ENCODE measurements at places on chromosomes 13 and 19.
A peak's percentile ranks its signal among the peaks of the same experiment; 100 is the strongest.

- DNase-seq = no peak
These were observed 320.8 kb downstream of the ZNF536 start for GRCh38 chr19:30692879-30693503.

GRCh38 chr13:25166306-25166705 lies 5.8 kb downstream of the AMER2 start:
- DNase-seq = no peak

GRCh38 chr19:41112728-41113290 lies 1.4 kb upstream of the CYP2F1 start:
- DNase-seq = no peak

DNA sequence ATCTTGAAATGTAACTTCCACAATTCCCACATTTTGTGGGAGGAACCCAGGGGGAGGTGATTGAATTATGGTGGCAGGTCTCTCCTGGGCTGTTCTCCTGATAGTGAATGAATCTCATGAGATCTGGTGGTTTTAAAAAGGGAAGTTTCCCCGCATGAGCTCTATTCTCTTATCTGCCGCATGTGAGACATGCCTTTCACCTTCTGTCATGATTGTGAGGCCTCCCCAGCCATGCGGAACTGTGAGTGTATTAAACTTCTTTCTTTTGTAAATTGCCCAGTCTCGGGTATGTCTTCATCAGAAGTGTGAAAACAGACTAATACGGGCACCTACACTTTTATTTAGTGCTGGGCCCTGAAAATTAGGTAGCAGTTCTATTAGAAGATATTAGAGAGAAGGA lies 45.8 kb downstream of the TNFSF13B start:
- no peak for DNase-seq

DNA sequence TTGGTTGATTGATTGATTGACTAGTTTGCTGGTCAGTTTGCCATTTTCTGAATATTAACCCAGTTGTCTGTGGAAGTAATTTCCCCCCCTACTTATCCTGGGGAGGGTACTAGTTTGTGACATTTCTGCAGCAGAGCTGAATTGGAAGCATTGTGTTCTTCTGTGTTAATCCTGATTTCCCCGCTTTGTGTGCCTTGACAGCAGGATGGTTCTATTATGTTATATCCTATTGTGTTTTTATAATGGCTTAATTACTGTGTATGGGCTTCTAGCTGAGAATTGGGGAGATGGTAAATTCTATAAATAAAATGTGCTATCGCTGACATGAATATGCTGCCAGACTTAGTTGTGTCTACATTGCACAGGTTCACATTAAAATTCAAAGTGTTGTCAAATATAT lies 499.7 kb downstream of the COG6 start:
- DNase-seq = no peak

DNA sequence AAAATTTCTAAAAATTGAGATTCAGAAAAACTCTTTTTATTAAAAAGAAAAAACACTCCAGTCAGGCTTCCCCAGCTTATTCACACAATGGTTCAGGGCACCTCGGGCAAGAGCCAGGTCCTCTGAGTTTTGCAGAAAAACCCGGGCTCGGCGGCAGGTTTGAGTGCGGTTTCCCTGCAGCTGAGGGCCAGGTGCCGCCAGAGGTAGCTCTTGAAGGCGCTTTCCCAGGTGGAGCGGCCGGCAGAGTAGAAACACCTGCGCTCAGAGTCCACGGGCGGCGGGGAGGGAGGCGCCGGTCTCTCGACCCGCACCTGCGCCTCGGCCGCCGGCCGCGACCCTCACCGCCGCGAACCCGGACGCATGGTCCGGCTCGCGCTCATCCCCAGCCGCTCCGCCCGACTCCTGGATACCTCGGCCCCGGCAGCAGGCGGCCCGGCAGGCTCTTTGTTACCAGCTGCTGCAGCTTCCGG lies 444 bp downstream of the PROSER1 start:
- DNase-seq = no peak

DNA sequence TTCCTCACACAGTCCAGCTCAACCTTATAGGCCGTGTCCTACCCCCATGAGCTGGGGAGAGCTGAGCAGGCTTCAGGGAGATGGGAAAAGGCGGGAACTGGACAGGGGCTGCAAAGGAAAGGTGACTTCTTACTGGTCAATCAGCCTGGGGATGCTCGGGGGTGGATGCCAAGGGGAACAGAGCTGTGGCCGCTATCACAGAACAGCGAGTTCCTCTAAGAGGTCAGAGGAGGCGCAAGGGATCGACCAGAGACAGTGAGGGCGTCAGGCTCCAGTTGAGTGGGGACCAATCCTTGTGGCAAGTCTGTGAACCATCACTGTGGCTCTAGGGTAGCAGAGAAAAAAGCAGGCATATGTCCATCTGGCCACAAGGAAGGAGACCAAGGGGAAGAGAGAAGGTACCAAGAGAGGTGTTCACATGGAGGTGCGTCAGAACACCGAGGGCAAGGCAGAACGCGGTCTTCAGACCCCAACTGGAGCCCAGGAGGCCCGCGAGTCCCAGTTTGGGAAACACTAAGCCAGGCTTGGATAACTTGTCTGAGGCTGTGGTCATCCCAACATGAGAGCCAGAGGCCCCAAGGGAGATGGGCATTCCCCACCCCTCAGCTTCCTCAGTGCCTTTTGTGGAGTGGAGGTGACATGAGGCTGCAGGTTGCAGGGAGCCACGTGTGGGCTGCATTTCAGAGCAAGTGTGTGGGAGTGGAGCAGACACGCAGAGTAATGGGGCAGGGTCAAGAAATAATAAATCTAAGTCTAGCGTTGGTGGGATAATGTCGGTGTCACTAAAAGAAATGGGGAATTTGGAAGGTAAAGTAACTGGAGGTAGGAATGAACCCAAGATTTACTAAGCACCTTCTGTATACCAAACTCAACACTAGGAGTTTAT lies 3.9 kb downstream of the F10 start:
- no peak for DNase-seq

GRCh38 chr13:24220086-24220703 lies 59.7 kb downstream of the SPATA13 start:
- DNase-seq = peak; percentile 60

- DNase-seq = no peak
These were observed 17.1 kb downstream of the C2CD4C start for GRCh38 chr19:391726-392374.

All from NCI-H446 treated with DMSO at 0.1 percent for 48 hours (cell line).